ENCODE measurements at places on chromosomes 12 and 14. TPM values are rescaled to one million over a fixed set of nuclear protein-coding genes. Genes with fewer than 3 reads are reported as not detected.

Gene SCN8A
- 0.52 TPM for total RNA-seq

Gene SERPINA1
- total RNA-seq, result 3.7 TPM

Gene TSPAN8
- 3.7 TPM for total RNA-seq

Gene KRT8
- total RNA-seq, result 1.6 TPM

Gene GLT1D1
- 0.52 TPM for total RNA-seq

Gene AMN1
- 11.5 TPM for total RNA-seq

Gene ADGRD1
- total RNA-seq, result 7.8 TPM

Gene TEX52
- total RNA-seq, result not detected

Gene ATF7
- 26.6 TPM for total RNA-seq

Gene DAO
- total RNA-seq, result not detected

Gene SRRM4
- under 0.01 TPM for total RNA-seq

Gene STAT2
- 85.6 TPM for total RNA-seq

Gene CDH24
- total RNA-seq, result 1.6 TPM

Gene VWF
- total RNA-seq, result 58.5 TPM

Gene PTPN11
- 34.4 TPM for total RNA-seq

Gene ESPL1
- 2.6 TPM for total RNA-seq

Gene HAL
- total RNA-seq, result 0.52 TPM

Gene HOXC12
- total RNA-seq, result not detected

Gene BMAL2
- 1.6 TPM for total RNA-seq

Gene RIMBP2
- 2.6 TPM for total RNA-seq

Gene B3GNT4
- not detected for total RNA-seq
